ENCODE measurements at places on chromosomes 1 and 21.

DNA sequence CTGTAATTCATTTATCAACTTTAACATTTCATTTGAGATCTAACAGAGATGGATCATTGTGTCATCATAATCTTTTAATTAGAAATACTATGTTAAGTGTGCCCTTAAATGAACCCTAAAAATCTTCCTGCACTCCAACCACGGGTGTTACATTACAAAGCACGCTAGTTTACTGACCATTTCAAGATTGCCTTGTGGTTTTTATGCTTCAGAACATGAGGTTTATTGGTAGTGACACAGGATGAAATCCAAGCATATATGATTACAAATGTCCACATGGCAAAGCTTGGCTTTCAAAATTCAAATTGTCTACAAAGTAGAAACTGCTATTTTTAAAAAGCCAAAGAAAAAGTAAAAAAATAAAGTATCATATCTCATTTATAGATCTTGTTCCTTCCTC is 190.4 kb upstream of the USP25 start:
- DNase-seq: no peak

GRCh38 chr1:191669629-191670028 is 488.6 kb upstream of the RGS18 start:
- no peak for DNase-seq

DNA sequence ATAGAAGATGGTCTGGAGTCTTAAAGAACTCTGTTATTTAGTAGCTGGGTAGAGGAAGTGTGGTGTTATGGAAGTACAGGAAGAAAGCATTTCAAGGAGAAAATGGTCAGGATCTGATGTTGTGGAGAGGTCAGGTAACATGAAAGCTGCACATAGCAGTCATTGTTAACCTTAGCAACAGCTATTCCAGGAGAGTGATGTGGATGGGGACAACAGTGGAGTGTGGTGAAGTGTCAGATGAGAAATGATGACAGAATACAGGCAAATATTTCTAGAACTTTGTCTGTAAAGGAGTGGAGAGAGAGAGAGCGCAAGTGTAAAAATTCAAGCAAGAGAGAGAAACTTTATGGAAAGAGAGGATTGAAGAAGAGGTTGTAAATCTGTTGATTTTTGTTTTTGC is 15.6 kb downstream of the TLCD4 start:
- DNase-seq: no peak

- DNase-seq: no peak
Observed at GRCh38 chr1:11839727-11840705, 7.6 kb downstream of the NPPA start.

DNA sequence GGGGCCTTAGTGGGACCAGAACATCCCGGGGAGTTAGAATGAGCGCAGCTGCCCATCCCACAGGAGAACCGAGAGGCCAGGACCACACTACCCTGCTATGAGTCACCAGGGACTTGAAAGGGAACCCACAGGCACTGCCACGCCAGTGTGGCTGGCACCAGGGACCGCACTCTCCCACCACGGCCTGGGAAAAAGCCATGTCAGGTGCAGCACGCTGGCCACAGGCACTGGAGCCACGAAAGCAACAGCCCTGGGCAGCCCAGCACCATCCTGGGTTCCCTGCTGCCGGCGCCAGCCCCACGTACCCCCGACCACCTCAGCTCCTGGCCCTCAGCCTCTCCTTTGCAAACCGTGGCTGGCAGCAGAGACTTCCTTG is 14.1 kb upstream of the TMEM240 start:
- DNase-seq: no peak

DNA sequence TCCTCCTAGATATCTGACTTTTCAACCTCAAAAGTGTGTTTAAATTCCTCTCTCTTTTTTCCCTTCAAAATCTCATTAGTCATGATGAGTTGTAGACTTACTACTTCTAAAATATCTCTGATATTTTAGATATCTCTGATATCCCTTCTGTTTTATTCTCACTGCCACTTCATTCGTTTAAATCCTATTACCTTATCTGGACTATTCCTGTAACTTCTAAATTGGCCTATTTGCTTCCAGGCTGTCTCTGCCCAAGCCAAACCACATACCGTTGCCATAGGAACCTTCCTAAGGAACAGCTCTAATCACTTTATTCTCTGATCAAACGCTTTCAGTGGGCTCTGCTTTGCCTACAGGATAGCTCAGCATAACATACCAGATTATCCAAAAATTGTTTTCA is 333.1 kb upstream of the CHRM3 start:
- DNase-seq: no peak

DNA sequence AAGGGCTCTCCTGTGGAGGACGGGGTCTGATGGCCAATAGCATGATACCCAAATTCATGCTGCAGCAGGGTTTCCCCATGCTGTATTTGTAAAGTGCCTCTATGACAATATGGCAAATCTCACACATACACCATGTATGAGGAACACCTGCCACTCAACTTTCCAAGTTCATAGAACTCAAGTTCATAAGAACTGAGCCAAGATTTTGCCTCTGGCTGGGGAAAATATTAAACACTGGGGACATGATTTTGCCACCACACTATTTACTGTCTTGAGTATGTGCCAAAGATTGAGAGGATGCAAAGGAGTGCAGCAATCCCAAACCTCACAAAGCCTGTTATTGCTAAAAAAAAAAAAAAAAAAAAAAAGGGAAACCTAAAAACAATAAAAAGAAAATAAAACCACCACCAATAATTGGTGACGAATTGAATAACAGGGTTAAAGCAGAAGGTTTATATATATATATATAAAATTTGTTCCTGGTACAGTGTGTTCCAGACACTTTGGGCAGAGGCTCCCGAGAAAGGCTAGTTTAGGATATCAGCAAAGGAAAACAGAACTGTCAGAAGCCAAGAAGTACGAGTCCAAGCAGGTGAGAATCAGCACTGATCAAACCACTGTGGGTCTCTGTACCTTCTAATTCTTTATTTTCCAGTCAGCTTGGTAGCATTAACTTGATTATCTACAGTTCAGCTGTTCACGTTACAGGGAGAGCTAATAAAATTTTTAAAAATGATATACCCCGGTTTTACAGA is 24.3 kb downstream of the ZBTB21 start:
- DNase-seq: no peak

DNA sequence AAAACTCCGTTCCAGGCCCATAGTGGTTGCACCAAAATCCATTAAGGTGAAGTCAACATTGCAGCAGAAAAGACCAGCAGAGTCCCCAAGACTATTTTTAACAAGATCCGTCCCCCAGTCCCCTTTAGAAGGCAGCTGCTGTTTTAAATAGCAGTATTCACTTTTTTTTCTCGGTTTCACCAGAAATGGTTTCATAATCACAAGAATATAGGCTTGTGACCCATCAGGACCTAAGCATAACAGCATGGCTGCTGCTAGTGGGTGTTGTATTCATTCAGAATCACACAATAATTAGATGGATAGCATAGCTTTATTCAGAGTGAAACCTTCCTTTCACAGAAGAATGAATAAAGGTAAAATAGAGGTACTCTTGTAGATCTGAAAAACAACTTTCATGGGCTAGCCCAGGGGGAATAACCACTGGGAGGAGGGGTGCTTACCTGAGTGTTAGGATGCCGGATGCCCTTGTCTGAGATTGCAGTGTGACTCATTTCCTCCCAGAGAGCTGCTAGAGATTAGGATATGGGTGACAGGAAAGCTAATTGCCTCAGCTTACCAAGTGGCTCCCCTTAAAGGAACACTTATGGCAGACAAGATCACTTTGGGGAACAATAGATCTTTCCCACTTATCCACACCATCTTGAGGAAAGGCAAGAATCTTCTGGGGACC is 35.0 kb downstream of the ACKR1 start:
- no peak for DNase-seq

GRCh38 chr1:47280142-47280541 is 33.8 kb downstream of the STIL start:
- DNase-seq: no peak

- DNase-seq: no peak
Observed at GRCh38 chr1:20324704-20325406, 34.2 kb downstream of the VWA5B1 start.

DNA sequence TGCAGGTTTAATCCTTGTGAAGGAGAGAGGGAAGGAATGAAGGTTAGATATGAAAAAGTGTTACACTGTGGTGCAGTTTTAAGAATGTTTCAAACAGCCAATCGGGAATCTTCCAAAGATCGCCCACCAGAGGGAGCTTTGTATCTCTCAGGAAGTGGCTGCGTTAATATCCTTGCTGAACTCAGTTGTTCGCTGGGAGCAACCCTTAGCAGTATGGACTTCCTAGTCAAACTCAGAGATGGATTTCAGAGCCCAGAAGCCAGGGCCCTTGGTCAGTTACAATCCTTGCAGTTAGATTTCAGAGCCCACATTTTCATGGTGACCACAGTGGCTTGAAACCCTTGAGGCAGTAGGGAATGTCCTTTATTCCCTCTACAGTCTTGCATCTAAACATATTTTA is 136.2 kb downstream of the NTNG1 start:
- no peak for DNase-seq

- no peak for DNase-seq
Observed at GRCh38 chr1:167689567-167689920, 32.2 kb upstream of the MPZL1 start.

GRCh38 chr1:94265011-94265422 is 27.6 kb upstream of the ARHGAP29 start:
- DNase-seq: no peak

DNA sequence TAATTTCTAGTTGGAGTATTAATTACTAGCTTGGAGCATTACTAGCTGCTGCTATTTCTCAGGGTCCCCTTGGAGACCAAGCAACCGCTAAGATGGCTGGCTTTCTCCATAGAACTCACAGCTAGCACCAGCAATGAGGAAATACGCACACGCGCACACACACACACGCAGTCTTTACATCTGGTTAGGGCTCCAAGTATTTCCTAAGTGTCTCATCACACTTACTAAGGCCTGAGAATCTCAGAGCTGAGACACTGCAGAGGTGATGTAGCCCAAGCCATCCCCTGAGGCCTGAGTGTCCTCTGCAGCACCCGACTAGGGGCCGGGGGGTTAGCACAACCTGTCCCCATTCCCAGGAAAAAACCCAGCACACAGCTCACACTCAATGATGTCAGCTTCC is 42.5 kb downstream of the ITPKB start:
- DNase-seq: no peak

DNA sequence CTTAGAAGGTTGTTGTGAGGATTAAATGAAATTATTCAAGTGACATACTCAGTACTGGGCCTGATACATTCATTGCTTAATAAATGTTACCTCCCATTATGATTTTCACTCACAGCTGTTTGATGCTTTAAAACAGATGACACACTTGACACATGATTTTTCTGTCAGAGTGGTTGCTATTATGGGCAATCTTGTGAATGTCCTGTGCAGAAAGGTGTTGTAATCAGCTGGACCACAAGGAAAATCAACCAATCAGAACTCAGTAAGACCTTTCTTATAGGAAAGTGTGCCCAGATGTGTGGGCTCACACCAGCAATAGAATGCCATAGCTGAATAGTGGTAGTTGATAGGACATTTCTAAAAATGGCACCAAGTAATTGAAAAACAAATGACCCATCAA is 23.5 kb downstream of the GJA5 start:
- no peak for DNase-seq

GRCh38 chr1:45804669-45804969 is 1.2 kb downstream of the MAST2 start:
- DNase-seq: no peak

GRCh38 chr1:48563021-48563420 is 91.0 kb upstream of the SPATA6 start:
- no peak for DNase-seq

- no peak for DNase-seq
Observed at GRCh38 chr1:247332623-247333361, 1.1 kb upstream of the ZNF496 start.

DNA sequence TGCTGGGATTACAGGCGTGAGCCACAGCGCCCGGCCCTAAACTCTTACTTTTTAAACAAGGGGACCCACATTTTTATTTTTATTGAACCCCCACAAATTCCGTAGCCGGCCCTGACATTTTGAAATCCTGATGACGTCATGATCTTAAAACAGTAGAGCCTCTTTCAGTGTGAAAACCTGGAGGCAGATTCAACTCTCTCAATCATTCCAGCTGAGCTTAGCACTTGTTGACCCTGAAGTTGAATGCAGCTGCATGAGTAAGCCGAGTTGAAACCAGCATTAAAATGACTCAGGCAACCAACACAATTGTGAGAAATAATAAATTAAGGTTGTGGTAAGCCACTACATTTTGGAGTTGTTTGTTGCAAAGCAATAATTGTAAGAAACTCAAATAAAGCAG is 93.9 kb upstream of the ADGRL4 start:
- no peak for DNase-seq

GRCh38 chr1:43067233-43067745 is 104.8 kb downstream of the EBNA1BP2 start:
- no peak for DNase-seq

GRCh38 chr1:176522310-176522845 is 59.4 kb downstream of the PAPPA2 start:
- no peak for DNase-seq

DNA sequence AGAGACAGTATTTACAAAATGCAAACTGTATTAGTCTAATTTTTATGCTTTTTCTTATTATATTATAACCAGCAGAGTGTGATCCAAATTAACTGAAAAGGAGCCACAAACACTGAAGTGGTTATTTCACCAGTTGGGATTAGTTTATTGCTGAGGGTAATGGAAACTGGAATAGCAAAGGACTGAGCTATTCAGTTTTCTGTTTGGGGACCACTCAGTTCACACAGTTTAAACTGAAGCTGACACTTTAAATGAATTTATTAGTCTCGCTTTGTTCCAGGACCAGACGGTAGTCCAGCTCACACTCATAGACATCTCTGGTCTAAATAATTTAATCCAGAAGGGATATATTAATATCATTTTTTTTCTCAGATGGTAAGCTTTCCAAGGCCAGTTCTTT is 410.7 kb downstream of the LTN1 start:
- no peak for DNase-seq

- no peak for DNase-seq
Observed at GRCh38 chr1:183909672-183910071, 104.8 kb downstream of the RGL1 start.

GRCh38 chr1:223810586-223810985 is 35.2 kb downstream of the TP53BP2 start:
- DNase-seq: no peak

GRCh38 chr21:28429161-28429560 is 563.5 kb downstream of the LTN1 start:
- no peak for DNase-seq

DNA sequence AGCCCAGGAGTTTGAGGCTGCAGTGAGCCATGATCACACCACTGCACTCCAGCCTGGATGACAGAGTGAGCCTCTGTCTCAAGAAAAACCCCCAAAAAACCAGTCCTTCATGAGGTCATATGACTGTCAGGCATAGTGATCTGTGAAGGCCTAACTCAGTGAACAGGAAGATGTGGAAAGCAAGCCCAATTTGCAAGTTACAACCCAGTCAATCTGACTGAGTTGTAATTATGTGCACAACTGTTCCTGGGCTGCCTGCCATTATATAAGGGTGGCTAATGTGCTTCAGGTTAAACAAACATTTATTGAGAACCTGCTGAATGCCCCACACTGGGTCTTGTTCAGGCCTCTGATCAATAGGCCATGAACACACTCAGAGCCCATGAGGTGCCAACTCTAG is 38.2 kb upstream of the KIRREL1 start:
- no peak for DNase-seq

GRCh38 chr1:25566730-25567341 is 23.4 kb downstream of the LDLRAP1 start:
- DNase-seq: no peak

- DNase-seq: no peak
Observed at GRCh38 chr21:21137986-21138385, 139.8 kb downstream of the NCAM2 start.

Measured in stimulated activated CD8-positive, alpha-beta memory T cell treated with anti-CD3 and anti-CD28 coated beads, Interleukin-4, amount 100 ng/mL, for 1 hour (primary cell).